Stimulated activated naive CD8-positive, alpha-beta T cell treated with anti-CD3 and anti-CD28 coated beads, Interleukin-15, Interleukin-2, amounts not matched to agents 100 U/mL and 50 U/mL, for 24 hours (primary cell): ENCODE measurements at places on chromosomes 5 and 9.

GRCh38 chr9:77907585-77907984 lies 124.0 kb downstream of the GNAQ start:
- DNase-seq = no peak

DNA sequence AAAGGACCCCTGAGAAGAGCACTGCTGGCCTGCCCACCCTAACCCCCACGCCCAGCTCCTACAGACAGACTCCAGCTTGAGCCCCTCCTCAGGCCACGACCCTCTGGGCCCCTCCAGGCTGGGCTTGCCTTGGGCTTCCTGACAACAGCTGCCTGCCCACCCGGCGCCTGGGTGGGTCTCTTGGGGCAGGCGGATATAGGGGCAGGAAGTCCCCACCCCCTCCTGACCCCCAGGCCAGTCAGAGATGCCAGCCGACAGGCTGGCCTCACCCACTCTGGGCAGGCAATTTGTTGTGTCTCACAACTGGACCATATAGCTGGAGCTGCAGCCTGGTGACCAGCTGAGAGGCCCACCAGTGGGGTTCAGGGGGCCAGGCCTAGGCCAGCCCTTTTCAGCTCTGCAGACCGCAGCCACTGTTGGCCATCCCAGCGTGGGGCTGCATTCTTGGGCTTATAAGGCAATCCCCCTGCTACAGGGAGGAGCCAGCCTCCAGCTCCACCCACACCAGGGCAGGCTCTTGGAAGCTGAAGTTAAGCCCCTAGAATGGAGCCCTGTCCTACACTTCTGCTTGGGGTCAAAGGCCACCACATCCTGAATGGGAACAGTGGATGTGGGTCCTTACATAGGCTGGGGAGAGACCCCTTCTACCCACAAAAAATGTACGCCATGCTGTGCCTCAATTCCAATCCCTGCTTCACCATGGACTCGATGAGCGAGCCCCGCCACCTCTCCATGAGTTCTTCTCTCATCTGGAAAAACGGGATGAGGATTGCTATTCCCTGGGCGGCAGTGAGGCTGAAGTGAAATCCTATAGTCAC lies 2.0 kb downstream of the PDLIM7 start:
- DNase-seq = no peak

- no peak for DNase-seq
Observed at GRCh38 chr5:66164044-66164790, 20.1 kb downstream of the SREK1 start.

- DNase-seq = no peak
Observed at GRCh38 chr5:180316586-180316985, 24.7 kb upstream of the MAPK9 start.

DNA sequence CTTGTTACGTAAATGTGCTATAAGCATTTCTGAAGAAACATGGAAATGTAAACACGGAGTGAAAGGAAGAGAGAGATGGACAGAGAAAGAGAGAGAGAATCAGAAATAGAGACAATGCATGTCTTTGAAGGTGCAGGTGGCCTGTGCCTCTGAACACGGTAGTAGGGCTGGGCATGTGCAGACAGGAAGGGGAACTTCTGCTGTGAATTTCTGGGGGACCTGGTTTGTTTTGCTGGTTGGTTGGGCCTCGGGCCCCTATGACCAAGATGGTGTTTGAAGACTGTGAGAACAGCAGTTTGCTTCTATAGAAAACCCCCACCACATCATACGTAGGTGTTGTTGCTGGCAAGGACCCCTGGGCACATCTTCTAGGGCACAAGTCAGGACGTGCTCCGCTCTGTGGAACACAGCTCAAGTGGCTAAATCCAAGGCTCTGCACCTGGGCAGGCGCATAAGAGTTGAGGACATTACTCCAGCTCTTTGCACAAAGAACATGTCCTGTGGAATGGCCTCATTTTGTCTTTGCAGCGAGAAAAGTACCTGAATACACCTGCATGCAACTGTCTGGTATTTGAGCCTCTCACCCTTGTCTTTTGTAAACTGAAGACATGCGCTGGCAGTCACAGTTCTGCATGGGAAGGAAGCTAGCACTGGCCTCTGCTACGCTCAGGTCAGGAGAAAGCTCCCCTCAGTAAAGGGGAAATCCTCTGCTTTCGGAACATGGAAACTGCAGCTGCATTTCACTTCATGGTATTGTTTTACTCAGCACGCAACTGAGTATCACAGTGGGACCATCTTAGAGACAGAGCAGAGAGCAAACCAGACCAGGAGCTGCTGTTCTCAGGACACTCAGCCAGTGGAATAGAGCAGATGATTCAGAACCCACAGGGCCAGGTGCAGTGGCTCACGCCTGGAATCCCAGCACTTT lies 2.7 kb downstream of the OR2V2 start:
- DNase-seq = no peak

- no peak for DNase-seq
Observed at GRCh38 chr9:79700607-79701360, 129.0 kb downstream of the TLE4 start.

GRCh38 chr5:98933445-98934072 lies 4.8 kb upstream of the CHD1 start:
- peak; percentile 16 for DNase-seq

- DNase-seq = no peak
Observed at GRCh38 chr9:86324901-86325300, 29.3 kb downstream of the TUT7 start.

DNA sequence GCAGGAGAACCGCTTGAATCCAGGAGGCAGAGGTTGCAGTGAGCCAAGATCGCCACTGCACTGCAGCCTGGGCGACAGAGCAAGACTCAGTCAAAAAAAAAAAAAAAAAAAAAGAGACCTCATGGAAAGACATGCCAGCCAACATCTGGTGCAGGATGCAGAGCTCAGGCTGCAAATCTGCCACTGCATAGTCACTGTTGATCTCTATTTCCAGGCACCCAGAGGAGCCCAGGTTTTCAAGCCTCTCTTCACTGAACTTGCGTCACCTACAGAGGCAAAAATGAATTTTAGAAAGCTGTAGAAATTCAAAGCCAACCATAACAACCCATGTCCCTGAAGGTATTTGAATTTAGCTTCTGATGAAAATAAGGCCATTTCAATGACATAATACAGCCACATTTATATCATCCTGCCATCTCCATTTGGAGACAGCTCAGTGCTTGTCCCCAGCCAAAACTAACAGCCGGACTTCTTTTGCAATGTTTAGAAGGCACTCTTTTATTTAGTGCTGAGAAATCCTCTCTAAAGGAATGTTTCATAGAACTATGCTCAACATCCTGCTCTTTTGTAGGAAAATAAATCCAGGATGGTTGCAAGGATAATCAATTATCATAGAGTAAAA lies 113.3 kb downstream of the SNX18 start:
- DNase-seq = no peak

DNA sequence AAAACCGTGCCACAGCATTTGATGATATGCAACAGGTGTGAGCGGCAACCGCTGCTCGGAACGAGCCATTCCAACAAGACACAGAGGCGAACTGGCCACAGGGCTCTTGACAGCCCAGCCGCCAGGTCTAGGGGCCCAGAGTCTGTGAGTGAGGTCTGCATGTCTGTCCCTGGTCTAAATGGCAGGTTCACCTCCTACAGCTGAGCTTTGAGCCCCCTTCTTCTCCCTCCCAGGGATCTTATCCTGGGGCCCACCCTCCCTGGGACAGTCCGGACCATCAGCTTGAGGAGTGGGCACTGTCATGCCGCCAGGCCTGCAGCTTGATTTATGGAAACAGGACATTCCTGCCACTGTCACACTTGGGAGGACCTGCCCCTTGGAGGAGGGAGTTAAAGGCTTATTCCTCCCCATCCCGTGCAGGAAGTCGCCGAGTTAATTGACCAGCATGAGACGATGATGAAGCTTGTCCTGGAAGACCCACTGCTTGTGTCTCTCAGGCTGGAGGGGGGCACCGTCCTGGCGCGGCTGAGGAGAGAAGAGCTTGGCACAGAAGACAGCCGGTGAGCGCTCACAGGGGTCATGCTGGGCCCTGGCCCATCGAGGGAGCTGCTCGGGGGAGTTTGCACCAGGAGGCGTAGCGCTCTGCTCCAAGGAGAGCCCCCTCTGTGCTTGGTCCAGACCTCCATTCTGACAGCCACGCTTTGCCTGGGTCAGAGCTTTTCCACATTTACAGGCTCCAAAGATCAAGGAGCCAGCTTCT lies 35.5 kb upstream of the LRRC14B start:
- no peak for DNase-seq

DNA sequence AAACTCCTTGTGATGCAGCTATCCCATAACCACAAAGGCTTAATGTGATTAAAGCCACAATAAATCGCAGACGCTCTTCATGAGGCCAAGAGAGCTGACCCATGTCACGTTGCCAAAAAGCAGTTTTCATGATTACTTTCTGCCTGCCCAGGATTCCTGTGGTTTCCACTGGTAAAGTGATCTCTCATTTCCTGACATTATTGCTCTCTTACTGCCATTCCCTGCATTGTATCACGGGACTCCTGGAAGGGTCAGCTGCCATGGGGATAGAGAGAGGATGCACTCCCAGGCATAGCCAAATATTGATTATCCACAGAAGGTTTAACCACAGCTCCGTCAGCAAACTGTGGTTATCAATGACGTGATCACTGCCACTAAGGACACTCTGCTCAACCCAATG lies 103.8 kb upstream of the SLC1A3 start:
- DNase-seq = no peak

- DNase-seq = no peak
Observed at GRCh38 chr9:137265496-137266161, 10.5 kb downstream of the NELFB start.

GRCh38 chr5:108720391-108720790 lies 27.3 kb upstream of the FER start:
- peak; percentile 6 for DNase-seq

GRCh38 chr5:17796757-17797396 lies 162.6 kb downstream of the TAF11L14 start:
- DNase-seq = no peak

- DNase-seq = no peak
Observed at GRCh38 chr5:122073018-122073417, 5.0 kb downstream of the LOX start.

DNA sequence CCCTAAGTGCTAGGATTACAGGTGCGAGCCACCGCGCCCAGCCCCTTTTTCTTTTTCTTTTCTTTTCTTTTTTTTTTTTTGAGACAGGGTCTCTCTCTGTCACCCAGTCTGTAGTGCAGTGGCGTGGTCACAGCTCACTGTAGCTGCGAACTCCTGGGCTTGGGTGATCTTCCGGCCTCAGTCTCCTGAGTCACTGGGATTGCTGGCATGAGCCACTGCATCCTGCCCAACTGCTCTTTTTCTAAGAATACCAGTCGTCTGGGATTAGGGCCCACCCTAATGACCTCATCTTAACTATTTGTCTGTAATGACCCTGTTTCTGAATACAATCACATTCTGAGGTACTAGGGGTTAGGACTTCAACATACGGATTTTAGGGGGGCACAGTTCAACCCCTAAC lies 34.1 kb upstream of the NANS start:
- DNase-seq = no peak

DNA sequence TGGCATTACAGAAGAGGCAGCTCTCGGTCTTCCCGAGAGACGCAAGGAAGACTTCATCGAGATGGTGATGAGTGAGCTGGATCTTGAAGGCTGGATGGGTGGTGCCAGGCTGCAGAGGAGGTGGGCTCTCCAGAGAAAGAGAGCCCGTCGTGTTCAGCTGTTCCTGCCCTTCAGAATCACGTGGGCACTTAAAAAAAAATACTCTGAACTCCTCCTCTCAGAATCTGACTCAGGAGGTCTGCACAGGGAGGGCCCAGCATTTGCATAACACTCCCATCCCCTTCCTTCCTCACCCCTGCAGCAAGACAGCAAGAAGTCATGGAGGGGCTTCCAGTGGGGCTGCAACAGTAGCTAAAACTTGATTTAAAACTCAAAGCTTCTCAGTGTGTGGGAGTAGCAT lies 203.0 kb downstream of the ATPSCKMT start:
- DNase-seq = no peak

GRCh38 chr9:128972956-128973355 lies 25.5 kb downstream of the NUP188 start:
- no peak for DNase-seq

GRCh38 chr9:136901516-136902258 lies 15.4 kb downstream of the TRAF2 start:
- DNase-seq = peak; percentile 77

DNA sequence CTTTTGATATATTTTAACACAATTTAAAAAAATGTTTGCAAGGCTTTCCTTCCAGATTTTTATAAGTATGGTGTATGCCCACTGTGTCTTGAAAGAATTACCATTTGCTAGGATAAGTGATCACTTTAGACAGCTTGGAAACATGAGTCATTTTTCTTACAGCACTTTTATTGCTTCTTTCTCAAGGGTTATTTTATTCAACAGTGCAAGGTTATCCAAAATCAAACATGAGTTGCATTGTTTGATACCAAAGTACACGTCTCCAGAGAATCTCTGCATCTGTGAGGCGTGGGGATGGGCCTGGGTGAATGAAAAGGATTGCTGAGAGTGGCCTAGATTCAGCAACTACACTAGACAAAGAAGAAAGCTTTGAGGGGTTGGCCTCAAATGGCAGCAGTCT lies 329.6 kb downstream of the ADAMTS6 start:
- DNase-seq = no peak

- DNase-seq = no peak
Observed at GRCh38 chr9:130245474-130245873, 20.1 kb upstream of the HMCN2 start.

DNA sequence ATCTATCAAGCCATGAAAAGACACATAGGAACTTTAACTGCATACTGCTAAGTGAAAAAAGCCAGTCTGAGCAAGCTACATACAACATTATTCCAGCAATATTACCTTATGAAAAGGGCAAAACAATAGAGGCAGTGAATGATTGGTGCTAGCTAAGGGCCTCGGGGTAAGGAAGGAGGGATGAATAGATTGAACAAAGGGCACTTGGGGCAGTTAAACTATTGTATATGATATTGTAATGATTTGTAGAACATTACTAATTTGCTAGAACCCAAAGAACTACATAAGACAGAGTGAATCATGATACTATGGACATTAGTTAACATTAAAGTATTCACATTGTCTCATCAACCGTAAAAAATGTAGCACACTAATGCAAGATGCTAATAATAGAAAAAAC lies 218.3 kb downstream of the FBXO4 start:
- DNase-seq = no peak

- no peak for DNase-seq
Observed at GRCh38 chr5:100828898-100829356, 74.2 kb downstream of the ST8SIA4 start.

DNA sequence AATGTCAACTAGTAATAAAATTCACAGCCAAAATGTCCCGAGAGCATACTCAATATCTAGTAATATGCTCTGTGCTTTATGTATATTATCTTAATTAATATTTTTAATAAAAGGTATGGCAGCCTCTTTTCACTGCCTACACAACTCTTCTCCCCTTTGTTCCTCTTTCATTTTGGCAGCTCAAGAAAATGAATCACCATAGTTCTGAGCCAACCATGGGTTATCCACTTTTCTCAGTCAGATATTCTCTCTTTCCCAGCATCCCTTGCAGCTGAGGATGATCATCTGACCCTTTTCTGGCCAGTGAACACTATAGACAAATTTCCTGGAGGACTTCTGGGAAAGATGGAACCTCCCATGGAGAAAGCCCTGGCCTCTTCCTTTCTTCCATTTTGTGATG lies 8.2 kb upstream of the DOCK8 start:
- DNase-seq = no peak

- DNase-seq = no peak
Observed at GRCh38 chr9:112853882-112854585, 36.6 kb downstream of the SLC46A2 start.
